ENCODE measurements at places on chromosomes 2 and 18.

- no peak for DNase-seq
Observed at GRCh38 chr2:195279840-195280427, 377.1 kb upstream of the SLC39A10 start.

DNA sequence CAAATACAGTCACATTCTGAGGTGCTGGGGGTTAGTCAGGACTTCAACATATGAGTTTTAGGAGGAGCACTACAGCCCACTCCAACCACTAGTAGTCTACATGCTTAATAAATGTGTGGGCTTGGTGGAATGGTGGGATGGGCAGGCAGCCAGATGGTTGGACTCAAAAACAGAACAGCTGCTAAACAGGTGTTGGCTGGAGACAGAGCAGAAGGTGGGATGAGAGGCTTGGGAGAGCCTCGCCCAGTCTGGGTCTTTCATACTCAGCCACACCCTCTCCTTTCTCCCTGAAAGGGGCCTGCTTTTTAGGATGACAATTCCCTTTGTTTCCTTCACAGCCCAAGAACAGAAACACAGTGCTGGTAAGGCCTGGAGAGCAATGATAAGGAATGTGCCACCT lies 143.9 kb upstream of the KLHL29 start:
- no peak for DNase-seq

DNA sequence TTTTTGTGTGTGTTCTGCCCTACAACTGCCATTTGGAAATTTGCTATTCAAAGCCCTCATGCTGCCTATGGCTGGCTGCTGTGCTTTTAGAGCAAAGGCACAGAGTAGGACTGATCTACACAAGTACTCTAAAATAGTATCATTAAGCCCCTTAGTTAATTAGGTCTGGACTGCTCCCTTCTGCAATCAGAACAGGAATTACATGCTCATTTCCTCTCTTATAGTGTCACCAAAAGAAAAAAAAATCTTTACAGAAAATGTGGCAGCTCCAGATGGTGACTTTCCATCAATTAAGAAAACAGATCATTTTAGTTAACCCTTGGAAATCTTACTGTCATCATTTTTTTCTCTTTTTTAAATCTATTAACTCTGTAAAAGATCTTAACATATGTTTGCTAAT lies 337.5 kb downstream of the RIT2 start:
- DNase-seq, result no peak

- no peak for DNase-seq
Observed at GRCh38 chr2:140504601-140505000, 1626.2 kb downstream of the LRP1B start.

DNA sequence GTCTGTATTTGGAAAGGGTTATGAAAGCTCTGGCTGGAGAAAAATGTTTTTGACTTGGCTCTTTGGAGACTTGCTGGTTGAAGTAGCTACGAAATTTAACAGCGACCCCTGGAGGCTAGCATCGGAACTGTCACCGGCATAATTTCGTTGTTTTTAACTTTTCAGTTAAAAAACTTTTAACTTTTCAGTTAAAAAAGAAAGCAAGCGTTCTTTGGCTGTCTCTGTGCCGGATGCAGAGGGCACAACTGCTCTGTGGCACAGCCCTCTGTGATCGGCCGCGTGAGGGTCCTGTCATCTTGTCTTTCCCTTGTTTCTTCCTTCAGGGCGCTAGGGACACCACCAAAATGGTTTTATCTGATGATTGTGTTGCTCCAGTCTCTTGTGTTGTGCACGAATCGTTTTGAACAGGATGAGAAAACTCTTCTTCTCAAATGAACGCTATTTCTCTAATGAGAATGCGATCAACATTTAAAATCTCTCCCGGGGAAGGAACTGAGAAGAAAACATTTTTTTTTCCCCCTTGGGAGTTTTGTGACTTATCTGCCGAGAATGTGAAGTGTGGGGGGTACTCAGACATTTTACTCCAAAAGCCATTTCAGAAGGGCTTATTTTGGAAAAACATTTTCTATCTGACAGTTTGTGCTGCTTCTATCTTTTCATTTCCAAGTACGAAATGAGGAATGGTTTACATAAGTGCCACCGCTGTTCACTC lies 57.1 kb downstream of the ADCYAP1 start:
- DNase-seq, result no peak

DNA sequence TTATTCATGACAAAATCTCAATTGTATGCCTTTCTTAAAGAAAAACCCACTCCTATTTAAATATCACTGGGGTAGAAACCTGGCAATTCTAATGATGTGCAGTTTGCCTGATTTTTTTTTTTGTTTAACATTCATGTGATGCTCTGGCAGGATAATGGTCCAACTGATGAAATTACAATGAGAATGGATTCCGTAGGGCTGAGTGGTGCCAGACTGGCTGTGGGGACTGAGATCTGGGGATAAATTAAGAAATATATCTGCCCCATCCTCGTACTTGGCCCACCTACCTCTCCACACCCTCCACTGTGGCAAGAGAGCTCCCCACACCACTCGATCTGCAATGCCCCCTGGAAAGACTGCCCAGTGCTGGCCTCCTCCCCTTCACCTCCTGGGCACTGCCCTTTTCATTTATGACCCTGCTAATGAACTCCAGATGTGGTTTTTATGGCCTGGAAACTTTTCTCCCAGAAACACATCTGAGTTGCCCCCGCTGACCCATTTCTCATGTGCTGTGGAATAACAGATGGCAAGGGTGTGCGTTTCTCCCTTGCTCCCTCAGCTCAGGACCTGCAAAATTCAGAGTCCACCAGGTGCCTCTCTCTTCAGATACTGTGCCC lies 33.0 kb upstream of the RPL37A start:
- DNase-seq, result no peak

DNA sequence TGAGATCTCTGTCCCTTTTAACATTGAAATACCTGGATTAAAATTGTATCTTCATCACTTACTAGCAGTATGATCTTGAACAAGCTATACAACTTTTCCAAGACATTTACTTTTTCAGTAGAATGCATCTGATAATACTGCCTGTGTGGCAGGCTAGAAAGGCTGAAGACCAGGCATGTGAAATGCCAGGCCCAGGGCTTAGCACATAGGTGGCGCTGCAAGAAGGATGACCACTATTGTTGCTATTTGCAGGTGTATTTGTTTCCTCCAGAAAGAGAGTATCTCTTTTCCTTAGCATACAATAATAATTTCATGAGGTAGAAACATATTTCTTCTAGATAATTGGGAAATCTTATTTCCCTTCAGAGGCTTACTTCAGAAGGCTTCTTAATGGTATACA lies 331.3 kb downstream of the THSD7B start:
- DNase-seq, result no peak

GRCh38 chr2:120566331-120567035 lies 169.2 kb upstream of the GLI2 start:
- DNase-seq, result no peak

DNA sequence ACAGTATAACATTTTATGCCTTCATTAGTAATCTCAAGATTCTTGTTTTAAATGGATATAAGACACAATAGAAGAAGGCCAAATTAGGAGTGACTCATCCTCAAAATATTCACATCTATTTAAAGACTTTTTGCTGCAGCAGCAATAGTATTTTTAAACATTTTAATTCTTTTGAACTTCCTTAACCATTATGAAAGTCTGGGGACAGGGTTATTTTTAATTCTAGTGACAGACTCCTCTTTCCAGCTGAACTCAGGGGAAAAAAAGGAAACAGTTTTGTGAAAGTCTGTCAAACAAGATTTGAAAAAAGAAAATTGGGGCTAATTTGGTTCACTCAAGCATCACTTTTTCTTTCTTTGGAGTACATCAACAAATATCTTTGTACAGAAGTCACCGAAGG lies 541.8 kb downstream of the NUP35 start:
- no peak for DNase-seq

DNA sequence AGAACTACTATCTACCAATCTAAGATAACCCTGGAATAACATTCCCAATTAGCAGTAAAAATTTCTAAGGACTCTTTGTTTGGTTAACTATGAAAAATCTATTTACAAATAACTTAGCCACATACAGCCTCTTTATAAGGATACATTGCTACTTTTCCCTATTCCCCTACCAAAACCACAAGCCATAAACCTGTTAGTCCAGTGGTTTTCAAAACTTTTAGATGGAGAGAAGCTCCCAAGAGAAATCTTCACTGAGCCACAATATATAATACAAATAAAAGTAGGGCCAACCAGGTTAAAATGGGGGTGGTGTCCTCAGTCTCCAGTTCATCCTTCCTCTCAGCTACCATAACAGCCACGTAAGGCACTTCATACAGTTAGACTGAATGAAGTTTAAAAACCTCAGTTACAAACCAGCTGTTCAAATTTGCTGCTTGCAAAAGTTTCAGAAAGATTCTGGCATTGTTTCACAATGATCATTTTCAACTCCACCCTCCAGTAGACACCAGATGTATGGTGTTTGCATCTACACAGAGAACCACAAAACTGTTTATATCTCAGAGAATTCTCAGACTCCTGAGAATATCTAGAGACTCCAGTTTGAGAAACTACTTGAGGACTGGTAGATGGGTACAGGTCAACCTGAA lies 26.0 kb downstream of the SOS1 start:
- no peak for DNase-seq

- DNase-seq, result no peak
Observed at GRCh38 chr2:73368781-73369180, 16.9 kb upstream of the ALMS1 start.

- DNase-seq, result no peak
Observed at GRCh38 chr2:28687640-28688385, 63.8 kb upstream of the PPP1CB start.

GRCh38 chr2:44972771-44973535 lies 31.5 kb downstream of the SIX3 start:
- DNase-seq, result no peak

DNA sequence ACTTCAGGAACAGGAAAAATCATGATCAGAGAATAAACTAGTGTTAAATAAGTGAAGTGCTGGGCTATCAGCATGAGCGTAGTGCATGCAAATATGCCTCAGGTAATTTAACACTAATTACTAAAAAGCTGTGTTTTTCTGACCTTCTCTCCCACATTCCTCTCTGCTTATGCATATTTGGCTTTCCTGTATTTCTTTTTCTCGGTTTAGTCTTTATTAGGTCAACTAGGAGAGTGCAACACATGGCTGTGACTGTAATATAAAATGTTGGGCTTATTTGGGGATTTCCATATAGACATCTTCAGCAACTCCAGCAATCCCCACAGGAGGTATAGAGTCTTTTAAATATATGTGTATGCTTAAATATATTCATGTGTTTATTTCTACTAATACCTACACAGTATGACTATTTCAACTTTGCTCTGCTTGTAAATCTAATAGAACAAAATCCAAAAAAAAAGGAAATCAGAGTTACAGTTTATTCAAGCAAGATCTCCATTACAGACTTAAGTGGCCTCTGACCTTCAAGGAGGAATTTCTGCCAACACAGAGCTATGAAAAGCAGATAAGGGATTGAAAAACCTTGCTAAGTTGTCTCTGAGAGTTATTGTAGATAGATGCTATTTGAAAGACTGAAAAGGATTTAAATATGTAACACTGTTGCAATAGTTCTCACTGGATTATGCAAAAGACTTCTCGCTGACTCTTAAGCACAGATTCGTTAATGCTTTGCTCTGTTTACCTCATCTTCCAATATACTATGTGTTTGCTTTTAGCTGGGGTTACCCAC lies 359.5 kb upstream of the RGPD4 start:
- no peak for DNase-seq

DNA sequence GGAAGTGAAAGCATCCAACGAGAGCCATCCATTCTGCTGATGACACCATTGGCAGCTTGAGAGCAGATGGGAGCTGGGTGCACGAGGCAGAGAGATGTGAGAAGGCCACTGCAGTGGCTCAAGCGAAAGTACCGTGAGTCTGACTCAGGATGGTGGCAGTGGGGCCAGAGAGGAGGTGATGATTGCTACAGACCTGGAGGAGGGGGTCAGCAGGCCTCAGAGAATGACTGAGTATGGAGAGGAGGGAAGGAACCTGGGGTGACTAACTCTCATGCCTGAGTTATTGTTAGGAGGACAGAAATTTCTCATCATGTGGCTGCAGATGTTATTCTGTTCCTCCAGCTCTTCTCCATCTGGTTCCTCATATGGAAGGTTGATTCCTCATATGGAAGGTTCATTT lies 8.8 kb upstream of the ZBTB7C start:
- DNase-seq, result no peak

DNA sequence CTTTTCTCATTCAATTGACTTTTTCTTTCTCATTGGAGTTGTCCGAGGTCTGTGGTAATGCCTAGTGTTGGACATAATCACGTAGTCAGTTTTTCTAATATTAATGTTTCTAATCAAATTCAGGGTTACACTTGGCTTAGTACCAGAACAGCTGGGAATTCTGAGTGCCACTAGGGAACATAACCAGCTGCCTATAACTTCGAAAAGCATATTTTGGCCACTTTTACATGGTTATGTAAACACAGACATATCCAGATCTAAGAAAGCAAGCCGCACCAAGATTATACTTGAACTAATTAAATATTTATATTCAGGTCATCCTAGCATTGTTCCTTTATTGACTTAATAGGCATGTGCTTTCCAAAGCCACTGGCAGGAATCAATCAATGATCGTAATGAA lies 91.1 kb upstream of the ARHGAP28 start:
- no peak for DNase-seq

DNA sequence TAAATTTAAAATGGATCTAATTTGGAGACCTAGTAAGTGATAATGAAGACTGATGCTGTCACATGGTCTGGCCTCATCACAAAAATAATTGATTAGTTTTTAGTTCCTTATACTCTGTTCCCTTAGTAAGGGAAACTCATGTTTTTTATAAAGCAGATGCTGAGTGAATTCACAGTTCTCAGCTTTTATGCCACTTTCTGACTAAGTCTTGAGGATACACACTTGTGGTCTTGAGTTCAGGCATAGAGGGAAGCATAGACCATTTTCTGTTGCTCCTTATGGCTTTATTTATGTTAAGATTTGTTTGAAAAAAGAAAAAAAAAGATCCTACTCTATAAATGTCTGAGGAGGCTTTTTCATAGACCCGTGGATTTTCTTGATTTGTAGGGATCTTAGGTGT lies 91.1 kb downstream of the MAP4K4 start:
- no peak for DNase-seq

GRCh38 chr2:166140932-166141331 lies 13.1 kb upstream of the SCN1A start:
- no peak for DNase-seq

GRCh38 chr18:570256-570655 lies 9.9 kb upstream of the CETN1 start:
- DNase-seq, result no peak

DNA sequence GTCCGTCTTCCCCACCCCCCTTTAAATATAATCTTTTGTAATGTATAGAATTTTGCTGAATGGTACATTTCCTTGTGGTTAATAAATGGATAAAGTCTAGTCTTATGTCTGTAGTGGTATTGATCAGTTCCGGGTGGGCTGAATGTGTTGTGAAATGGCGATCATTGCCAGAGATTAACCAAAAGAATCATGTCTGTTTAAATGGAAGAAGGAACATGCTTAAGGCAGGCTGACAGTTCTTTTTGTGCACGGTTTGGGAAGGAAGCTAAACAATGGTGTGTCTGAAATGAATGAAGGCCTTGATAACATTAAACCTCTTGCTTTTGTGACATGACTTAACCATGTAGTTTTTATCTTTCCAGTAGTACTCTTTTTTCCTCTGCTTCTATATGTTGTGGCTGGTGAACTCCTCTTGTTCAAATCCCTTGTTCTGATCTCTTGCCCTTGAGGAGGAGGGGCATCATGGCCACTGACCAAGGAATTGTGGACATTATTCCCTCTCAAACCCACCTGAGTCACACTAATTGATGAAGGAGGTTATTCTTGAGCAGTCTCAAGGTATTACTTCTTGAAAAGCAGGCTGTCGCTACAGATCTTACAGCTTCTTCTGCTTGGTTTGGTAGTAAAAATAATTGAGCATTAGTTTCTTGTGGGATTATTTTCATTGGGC lies 1.7 kb downstream of the ACVR2A start:
- DNase-seq, result no peak

All from CD4-positive, alpha-beta T cell treated with Interferon gamma for 1 hour (primary cell).